ENCODE measurements at places on chromosomes 3 and 15.

- no peak for DNase-seq
Measured at GRCh38 chr3:195162816-195163215, 108.1 kb downstream of the XXYLT1 start.

DNA sequence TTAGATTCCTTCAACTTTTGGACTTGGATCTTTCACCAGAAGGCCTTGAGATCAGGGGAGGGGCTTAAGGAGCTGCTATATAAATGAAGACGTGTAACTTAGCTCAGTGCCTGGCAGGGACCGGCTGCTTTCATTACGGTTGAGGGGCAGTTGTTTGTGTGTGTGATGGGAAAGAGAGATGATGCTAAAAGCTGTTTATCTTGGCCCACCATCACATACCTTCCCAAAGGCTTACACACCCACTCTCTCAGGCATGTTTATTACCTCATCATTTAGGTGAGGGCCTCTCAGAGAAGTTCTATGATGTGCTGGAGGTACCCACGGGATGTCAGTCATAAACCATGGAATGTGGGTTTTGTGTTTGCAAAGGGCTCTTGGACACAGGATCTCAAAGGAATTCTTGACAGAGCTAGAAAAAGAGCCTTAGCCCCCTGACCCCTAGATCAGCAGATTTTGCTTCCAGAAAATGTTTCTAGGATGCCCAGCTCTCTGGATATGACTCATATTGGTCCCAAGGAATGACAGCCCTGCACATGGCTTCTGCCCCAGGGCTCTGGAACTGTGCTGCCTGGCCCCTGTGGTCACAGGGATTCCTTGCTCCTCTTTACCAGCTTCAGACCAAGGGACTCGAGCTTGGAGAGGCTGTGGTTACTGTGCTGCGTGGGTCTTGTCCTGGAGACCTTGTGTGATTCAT, 15.9 kb upstream of the SMAD3 start:
- DNase-seq = no peak

DNA sequence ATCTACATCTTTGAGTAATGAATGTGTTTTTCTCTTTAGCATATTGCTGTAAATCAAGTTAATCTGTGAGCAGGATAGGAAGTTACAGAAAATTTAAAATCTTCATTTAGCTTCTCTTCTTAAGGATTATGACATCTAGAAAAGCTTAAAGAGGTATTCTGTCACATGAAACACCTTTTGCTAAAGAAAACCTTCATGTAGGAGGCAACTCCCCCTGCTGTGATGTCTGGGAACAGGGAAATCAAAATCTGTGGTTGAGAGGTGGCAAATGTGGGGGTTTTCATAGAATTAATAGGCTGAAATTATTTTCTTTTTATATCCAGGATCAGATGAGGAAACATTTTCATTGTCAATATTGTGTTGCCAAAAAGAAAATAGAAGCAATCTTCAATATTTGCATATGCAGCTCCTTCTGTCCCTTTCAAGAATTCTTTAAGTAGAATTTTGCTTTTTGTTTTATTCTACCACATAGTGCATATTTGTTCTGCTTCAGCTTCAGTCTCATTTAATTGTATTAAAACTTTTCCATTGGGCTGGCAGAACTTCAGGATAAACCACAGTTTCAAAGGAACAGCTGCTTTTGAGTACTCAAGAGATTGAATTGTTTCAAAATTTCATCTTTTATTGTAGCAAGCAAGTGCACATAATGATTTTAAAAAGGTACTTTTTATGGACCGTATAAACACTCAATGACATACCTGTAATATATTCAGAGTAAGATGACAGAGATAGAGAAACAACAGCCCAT, 128.4 kb downstream of the RAP2B start:
- no peak for DNase-seq

GRCh38 chr3:128112357-128112968, 11.1 kb downstream of the RUVBL1 start:
- no peak for DNase-seq

DNA sequence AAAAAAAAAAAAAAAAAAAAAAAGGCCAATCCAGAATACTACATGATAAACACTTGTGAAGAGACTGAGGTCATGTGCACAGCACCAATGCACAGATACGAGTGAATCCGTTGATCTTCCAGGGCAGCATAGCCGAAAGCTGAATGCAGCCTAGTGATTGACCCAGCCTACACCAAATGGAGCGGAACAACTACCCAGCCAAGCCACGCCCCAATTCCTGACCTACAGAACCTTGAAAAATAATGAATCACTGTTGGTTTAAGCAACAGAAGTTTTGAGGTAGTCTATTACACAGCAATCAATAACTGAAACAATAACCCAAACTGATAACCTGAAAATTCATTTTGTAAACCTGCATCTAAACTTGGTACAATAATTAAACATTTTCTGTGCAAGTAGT, 361.0 kb downstream of the FHIT start:
- DNase-seq = peak; percentile 46

DNA sequence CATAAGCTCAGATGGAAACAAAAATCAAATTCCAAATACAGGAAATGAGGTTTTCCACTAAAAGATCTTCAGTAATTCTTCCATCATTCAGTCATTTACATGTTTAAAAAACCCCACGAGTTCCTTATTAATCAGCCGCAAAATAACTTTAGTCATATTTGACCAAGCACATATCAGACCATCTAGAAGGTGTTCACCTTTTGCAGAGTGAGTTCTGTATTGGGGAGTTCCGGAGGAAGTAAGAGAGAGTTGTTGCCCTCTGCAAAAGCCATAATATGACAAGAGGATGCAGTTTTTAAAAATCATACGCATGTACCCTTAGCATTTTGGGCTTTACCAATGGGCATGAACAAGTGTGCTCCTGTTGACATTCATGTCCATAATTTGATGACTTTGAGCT, 61.6 kb downstream of the CCR1 start:
- no peak for DNase-seq

GRCh38 chr3:124701687-124702086, 28.6 kb upstream of the UMPS start:
- no peak for DNase-seq

Data from thyroid gland (tissue), 4 donors.